ENCODE measurements at places on chromosomes 2 and 18.

- no peak for DNase-seq
Observed at GRCh38 chr18:29096079-29096770, 919.3 kb upstream of the CDH2 start.

- DNase-seq: peak; percentile 86
Observed at GRCh38 chr2:156332534-156333273, at the start of gene NR4A2. Gene NR4A2, minus strand, starts transcription at chr2:156332721. Its CDS starts 2,535 bp downstream, at chr2:156330186.

DNA sequence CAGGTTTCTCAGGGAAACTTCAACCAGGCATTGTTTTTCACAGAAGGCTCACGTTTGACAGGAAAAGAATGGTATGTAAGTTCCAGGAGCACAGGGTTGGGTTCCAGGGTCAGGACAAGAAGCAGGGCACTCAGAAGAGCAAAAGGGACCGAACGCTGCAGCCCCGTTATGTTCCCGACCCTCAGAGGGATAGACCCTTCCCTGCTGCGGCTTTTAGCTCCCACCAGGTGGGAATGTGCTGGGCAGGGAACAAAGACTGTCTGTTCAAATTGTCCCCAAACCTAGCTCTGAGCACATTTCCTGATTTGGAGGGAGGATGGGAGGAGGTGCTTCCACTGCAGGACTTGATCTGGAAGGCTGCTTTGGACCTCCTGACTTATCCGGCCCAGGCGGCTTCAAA, 130.1 kb downstream of the RAB3GAP1 start:
- DNase-seq: no peak

GRCh38 chr2:214577769-214578168, 166.9 kb downstream of the VWC2L start:
- no peak for DNase-seq

DNA sequence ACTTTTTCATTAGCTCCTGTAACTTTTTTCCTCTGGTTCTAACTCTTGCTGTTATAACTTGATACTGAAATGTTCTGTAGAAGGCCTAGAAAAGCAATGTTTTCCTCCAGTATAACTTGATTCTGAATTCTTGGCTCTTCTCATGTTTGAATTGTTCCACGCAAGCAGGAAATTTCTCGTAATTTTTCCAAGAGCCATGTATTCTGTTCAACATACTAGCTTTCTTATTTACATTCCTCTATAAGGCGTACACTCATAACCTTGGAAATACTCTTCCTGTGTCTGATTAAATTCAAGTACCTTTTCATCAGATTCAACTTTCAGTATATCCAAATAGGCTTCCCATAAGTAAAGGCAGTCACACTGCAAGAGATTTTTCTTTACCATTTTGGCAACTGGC, 109.1 kb downstream of the SMAD2 start:
- DNase-seq: no peak

GRCh38 chr2:218286570-218287459, 5.5 kb downstream of the TMBIM1 start:
- DNase-seq: peak; percentile 78

- no peak for DNase-seq
Observed at GRCh38 chr2:163171786-163172530, 333.4 kb upstream of the KCNH7 start.

DNA sequence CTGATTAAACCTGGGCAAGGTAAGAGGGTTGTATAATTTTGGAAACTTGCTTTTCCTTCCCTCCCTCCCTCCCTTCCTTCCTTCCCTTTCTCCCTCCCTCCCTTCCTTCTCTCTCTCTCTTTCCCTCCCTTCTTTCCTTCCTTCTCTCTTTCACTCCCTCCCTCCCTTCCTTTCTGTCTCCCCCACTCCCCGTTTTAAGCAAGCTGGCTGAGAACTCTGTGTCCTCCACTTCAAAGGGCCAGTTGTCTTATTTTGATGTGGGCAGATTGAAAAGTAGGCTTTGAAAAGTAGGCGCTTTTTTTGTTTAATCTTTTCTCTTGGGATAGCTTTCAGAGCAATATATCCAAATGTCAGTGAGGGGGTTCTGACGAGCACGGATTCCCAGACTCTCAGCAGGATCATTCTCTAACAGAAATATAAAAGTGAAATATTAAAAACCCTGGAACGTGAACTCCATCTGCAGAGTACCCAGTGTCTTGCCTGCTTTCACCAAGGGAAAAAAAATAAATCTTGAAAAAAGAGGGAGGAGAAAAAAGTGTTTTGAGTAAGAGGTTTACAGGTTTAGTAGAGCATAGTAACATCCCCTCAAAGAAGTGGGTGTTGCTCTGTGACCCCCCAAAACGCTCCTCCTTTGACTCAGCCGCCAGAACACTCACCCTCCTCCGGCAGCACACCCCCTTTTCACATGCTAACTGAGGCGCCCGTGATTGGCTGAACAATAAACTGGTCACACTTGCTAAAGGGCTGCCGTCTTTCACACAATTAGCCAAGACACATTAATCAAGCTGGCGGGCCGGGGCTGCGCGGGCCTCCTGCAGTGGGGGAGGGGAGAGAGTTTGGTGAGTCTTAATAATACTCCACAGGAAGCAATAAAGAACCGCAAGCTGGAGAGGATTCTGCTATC, 52.2 kb downstream of the CDK15 start:
- no peak for DNase-seq

GRCh38 chr18:2906704-2907549, 60.1 kb downstream of the EMILIN2 start:
- DNase-seq: peak; percentile 40
